ENCODE measurements at places on chromosomes 5 and 9.
A peak's percentile ranks its signal among the peaks of the same experiment; 100 is the strongest.

GRCh38 chr5:61817472-61818326, 485.6 kb downstream of the ZSWIM6 start:
- DNase-seq = peak; percentile 28

DNA sequence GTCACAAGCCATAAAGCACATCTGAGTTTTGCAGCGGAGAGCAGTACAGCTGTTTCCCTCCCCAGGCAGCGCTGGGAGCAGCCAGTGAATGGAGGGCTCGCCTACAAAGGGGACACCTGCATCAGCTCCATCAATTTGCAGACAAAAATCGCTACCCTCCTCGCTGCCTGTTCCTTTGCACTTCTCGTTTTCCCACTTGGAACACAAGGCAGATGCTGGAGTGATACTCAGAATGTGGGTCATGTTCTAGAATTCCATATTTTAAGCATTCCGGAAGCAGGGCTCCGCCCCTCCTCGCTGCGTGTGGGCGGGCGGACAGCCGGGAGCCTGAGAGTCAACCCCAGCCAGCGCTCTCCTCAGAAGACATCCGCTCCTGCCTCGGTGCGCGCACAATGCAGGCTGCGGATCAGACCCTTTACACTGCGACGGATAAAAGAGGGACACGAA, 92.1 kb downstream of the LMNB1 start:
- no peak for DNase-seq

DNA sequence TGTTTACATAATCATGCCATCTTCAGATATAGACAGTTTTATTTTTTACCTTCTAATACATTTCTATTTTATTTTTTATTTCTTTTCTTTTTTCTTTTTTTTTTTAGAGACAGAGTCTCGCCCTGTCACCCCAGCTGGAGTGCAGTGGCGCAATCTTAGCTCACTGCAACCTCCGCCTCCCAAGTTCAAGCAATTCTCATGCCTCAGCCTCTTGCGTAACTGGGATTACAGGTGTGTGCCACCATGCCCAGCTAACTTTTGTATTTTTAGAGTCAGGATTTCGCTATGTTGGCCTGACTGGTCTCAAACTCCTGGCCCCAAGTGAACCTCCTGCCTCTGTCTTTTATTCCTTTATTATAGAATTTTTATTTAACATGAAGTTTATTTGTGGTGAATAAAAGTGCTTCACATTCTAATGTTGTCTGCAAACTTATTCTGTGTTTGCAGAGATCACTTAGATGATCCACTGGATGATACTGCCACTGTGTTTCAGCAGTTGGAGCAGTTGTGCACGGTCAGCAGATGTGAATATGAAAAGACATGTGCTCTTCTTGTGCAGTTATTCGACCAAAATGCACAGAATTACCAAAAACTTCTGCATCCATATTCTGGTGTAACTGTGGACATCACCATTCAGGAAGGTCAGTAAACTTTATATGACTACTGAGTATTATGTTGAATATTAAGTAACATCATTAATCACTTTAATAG, 62.2 kb downstream of the RANBP17 start:
- DNase-seq = no peak

DNA sequence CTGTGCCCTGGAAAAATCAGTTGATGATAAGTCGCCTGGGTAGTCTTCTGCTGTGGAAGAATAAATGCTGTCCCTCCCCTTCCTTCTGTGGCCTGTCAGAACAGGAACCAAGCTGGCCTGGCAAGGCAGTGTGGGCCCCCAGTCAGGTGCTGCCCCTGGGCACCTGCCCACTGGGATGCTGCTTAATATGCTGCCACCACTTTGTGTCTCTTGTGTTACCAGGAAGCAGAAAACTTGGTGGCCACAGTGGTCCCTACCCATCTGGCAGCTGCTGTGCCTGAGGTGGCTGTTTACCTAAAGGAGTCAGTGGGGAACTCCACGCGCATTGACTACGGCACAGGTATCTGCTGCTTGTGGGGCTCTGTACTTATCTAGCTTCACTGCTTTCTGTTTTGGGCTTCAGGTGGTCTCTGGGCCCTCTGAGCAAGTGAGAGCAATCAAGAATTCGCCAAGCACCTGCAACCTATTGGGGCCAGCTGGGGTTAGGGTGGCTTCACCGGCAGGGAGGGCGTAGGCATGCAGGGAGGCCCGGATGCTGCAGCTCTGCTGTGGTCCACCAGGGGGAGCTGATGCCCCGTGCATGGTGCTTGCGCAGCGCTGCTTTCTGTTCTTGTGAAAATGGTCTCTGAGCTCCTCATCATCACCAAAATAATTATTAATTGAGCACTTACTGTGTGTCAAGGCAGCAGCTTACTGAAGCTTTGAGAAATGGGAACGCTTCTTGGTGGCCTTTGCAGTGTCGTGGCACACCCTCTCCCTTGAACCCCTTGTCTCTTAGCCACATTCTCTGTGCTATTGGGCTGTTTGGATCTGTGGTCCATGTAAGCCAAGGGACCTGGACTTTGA, 20.3 kb downstream of the PTPA start:
- DNase-seq = no peak

GRCh38 chr9:111582888-111583287, 16.6 kb downstream of the PTGR1 start:
- DNase-seq = no peak

- no peak for DNase-seq
Observed at GRCh38 chr9:90953805-90954204, 152.2 kb downstream of the SYK start.

GRCh38 chr9:700365-701282, 140.9 kb upstream of the DMRT1 start:
- no peak for DNase-seq

DNA sequence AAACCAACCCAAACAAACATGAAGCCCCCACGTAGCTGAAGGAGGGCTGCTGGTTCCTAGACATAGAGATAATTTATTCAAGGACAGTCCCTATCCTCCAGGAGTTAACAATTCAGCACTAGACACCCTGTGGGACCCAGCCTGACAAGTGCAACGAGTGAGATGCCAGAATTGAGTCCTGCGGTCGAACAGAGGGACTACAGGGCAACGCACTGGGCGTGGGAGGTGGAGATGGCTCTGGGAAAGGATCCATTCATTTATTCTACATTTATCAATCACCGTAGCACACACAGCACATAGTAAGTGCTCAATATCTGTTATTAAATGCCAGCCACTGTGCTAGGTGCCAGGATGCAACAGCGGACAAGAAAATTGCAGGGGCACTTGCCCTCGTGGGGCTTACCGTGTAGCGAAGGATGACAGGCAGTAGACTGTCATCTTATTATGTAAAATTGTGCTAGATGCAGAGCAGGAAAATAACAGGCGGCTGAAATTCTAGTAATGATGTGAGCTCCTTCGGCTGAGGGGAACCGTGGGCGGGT, 855 bp upstream of the ARHGAP26 start:
- no peak for DNase-seq

DNA sequence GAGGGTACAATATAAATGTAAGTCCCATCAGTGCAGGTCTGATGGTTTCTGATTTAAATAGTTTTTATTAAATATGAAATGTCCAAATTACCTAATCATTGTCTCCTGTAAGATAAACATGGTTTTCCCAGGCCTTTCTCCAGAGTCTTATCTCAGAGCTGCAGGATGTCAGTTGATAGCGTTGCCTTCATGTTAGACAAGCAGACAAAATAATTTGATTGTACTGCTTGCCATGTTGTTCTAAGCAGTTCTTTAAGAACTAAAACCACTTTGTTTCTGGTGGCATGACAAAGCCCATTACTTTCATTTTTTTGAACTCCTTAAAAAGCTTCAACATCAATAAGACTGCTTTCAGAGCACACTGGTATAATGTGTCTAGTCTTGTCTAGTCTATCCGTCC, 1073.5 kb downstream of the MAT2B start:
- DNase-seq = no peak

DNA sequence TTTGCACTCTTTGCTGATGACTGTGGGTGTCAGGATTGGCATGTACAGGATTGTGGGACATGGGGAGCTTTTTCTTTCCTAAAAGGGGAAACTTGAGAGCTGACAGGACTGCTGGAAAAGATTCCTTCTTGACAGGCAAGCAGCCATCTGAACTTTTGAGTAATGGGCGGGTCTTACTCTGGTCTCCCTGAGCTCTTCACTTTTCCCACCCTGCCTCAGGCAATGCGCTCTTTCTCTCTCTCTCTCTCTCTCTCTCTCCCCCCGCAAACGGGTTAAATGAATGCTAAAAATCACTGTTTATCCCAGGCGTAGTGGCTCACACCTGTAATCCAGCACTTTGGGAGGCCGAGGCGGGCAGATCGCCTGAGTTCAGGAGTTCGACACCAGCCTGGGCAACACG, 37.1 kb upstream of the F2RL1 start:
- DNase-seq = no peak

- no peak for DNase-seq
Observed at GRCh38 chr5:41808294-41808693, 61.9 kb downstream of the OXCT1 start.

- no peak for DNase-seq
Observed at GRCh38 chr5:131396015-131396414, 132.2 kb downstream of the CDC42SE2 start.

DNA sequence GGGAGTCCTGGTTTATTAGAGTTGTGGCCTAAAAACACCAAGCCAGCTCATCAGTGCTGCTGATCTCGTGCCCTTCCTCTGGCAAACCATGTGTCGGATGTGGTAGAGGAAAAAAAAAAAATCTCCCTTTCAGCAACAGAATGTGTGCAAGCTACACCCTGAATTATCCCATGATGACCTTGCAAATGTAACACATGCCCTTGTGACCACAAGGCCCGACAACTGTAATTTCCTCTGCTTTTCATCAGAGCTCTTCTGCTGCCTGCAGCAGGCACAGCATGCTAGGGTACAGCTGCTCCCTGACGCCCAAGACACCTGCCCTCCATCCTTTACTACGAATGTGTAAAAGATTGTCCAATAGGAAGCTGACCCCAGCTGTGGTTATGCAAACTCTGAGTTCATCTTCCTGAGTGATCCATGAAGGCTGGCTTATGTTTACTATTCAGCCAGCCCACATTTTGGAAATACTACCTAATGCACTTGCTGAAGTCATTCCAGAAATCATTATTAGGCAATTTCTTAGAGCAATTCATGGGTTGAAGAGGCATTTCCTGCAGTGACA, 14.6 kb upstream of the BNC2 start:
- DNase-seq = peak; percentile 51

GRCh38 chr9:14315875-14316601, 2.1 kb upstream of the NFIB start:
- DNase-seq = no peak

DNA sequence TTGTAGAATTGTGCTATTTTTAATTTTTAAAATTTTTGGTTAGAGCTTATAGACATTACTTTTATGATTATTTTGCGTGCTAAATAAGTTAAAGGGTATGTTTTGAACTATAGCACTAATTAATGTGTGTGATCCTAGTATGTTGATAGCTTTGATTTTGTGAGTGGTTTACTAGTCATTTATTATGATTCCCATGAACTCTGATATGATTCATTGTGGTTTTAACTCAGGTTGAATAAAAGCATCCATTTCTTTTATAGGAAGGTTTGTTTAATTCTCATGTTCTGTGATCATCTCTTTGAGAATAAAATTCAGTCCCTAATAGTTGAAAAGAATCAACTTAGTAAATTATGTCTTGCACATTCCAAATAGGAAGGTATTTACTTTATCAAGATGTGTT, 22.5 kb downstream of the C5orf22 start:
- no peak for DNase-seq

DNA sequence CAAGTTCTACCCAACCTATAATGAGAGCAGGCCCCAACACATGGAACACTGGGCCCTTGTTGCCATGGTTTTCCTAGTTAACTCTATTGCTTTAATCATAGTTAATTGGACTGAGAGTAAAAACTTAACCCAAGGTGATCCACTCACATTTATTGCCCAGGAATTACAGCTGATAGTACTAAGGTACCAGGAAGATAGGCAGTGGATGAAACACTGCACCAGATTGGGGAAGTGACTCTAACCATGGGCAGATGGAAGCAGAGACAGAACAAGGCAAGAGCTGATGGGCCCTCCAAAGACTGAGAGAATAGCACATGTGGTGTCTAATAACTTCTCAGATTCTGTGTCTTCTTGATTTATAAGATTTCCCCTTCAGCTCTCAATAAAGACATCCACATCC, 145.7 kb upstream of the TRIM32 start:
- DNase-seq = no peak

GRCh38 chr5:124660229-124661093, 86.0 kb downstream of the ZNF608 start:
- DNase-seq = no peak

- DNase-seq = peak; percentile 67
Observed at GRCh38 chr5:172123269-172123692, 64.7 kb downstream of the STK10 start.

GRCh38 chr9:13728131-13728530, 448.6 kb upstream of the MPDZ start:
- DNase-seq = no peak
